ENCODE measurements at places on chromosomes 4 and X.

DNA sequence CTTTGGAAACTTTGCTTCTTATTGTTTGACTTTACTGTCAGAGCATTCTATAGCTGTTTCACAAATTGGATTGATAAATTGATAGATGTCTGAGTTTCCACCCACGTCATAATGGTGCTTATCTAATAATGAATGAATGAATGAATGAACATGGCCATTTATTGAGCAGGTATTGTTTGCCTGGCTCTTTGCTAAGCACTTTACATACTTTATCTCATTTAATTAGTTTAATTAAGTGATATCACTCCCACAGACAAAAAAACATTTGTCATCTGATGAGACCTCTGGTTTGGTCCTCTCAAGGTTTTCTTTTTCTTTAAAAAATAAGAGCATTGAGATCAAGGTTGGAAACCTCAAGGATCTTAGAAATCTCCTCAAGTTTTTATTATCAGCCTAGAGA is 2.8 kb downstream of the FRAS1 start:
- no peak for DNase-seq

DNA sequence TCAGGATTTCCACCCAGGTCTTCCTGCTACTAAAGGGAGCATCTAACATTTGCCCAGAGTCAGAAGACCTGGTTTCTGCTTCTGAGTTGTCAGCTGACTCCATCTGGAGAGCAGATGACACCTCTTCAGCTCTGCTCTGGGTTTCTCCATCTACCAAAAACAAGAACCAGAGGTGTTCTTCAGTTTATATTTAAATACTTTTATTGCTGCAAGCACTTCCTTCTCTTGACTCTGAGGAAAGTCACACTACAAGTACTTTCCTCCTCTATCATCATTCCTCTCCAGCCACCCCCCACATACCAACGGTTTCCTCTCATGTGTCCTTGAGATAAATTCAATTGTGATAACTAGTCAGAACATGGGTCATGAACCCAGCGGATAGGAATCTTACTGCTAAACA is 88.4 kb downstream of the PPP3CA start:
- no peak for DNase-seq

GRCh38 chr4:74056858-74057562 is 18.5 kb upstream of the CXCL3 start:
- no peak for DNase-seq

DNA sequence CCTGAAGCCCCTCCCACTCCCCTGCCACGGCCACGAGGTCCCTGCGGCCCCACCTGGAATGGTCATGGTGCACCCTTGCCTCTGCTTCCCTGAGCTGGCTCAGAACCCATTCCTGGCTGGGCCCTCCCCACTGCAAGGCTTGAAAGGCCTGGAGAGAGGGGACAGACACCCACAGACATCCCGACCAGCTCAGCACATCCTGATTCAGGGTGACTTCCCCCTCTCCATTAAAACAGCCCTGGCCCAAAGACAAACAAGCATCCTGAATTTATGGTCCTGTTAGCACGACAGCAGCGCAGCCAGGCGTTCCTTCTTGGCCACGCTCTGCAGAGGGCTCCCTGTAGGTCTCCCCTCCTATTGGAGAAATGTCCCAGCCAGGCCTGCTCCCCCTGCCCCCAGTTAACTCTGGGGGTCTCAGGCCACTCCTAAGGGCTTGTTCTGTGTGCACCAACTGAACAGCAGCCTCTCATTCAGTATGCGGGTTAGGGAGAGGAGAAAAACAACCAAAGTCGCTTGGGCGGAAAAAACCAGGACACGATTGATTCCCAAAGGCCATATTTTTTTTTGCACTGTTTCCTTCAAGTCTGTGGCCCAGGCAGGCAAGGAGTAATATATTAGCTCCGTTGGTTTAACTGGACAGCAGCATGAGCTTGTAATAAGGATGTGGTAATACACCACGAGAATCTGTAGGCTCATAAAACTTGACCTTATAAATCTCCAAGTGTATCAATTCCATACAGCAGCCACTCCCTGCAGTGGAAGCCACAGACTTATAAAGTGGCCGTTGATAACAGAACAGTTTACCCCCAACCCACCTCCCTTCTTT is 106.7 kb upstream of the MSX1 start:
- DNase-seq = no peak

GRCh38 chr4:42397635-42398170 is 415 bp downstream of the SHISA3 start:
- DNase-seq = no peak

GRCh38 chrX:6244666-6245065 is 16.0 kb upstream of the NLGN4X start:
- no peak for DNase-seq

- no peak for DNase-seq
These were observed 75.2 kb downstream of the FAM53A start for GRCh38 chr4:1608821-1609500.

DNA sequence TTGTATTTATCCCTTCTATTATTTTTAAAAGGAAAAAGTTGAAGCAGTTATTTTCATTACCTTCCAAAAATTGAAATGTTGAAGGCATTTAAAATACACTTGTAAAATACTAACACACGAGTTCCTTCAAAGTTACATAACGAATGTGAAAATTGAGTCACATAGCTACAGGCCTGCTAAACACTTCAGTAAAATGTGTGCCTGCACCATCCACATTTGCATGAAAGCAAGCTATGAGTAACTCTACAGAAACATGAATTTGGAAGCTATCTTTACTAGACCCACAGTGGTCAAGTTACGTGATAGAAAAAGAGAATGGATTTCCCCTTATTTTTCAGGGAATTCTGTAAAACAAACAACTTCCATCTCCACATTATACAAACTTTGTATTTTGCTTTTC is 1148.8 kb upstream of the PCDH7 start:
- DNase-seq = no peak

DNA sequence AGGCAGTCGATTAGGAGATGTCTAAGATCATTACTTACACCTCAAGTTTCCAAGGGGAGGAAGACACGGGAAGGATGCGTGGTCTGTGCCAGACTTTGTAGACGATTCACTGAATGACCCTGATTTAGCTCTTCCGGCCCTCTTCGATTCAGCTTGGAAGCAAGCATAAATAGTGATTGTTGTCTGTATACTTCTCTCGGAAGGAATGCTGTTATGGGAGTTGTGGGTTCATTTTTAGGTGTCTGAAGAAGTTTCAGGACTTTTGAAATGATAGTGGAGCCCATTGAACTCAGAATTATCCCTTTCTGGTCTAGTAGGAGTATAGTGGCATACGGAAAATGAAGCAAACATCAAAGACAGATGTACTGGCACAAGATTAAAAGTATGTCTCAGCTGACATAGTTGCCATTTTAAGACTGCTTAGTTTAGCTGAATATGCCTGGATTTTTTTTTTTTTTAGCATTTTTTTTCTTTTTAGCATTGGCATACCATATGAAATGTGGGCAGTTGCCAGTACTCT is 1.0 kb upstream of the ANKRD17 start:
- DNase-seq = no peak
